Airway epithelial cell (primary cell): ENCODE measurements at places on chromosomes 7 and 10. TPM values are rescaled to one million over a fixed set of nuclear protein-coding genes. Genes with fewer than 3 reads are reported as not detected.

Gene C10orf105
- total RNA-seq, result 0.14 TPM in 1 of 2 replicates, not detected in the other

Gene HOXA6
- total RNA-seq, result not detected in 2 replicates

Gene PNLIPRP2
- total RNA-seq, result not detected in 2 replicates

Gene HOXA5
- not detected in 2 replicates for total RNA-seq

Gene OR2A7
- 2.5 and 2.7 TPM in 2 replicates for total RNA-seq

Gene CAV2
- total RNA-seq, result 197 and 208 TPM in 2 replicates

Gene FXYD4
- total RNA-seq, result not detected in 2 replicates

Gene ABLIM1
- 76.6 and 85.5 TPM in 2 replicates for total RNA-seq

Gene OR2A42
- total RNA-seq, result not detected in 2 replicates

Gene ARL4A
- 29.5 and 33.4 TPM in 2 replicates for total RNA-seq

Gene BTBD16
- total RNA-seq, result 0.14 and 0.42 TPM in 2 replicates

Gene CALHM2
- total RNA-seq, result 0.79 and 1.7 TPM in 2 replicates

Gene FAM25A
- 20.3 and 29.8 TPM in 2 replicates for total RNA-seq

Gene TDRD1
- 0.23 and 0.28 TPM in 2 replicates for total RNA-seq

Gene ZNF365
- total RNA-seq, result 0.14 and 0.42 TPM in 2 replicates

Gene CHPF2
- 39.0 and 40.6 TPM in 2 replicates for total RNA-seq

Gene SLC25A40
- 7.5 and 13.1 TPM in 2 replicates for total RNA-seq

Gene EN2
- total RNA-seq, result not detected in 2 replicates

Gene CYP2C19
- 0.14 TPM in 1 of 2 replicates, not detected in the other for total RNA-seq

Gene CYTH3
- 12.3 and 15.4 TPM in 2 replicates for total RNA-seq

Gene CRHR2
- total RNA-seq, result not detected in 2 replicates

Gene DOCK4
- total RNA-seq, result 5.2 and 5.5 TPM in 2 replicates

Gene CUBN
- under 0.01 and 0.88 TPM in 2 replicates for total RNA-seq

Gene POLR2J2
- total RNA-seq, result 0.19 and 4.0 TPM in 2 replicates

Gene MRM2
- 20.9 and 27.9 TPM in 2 replicates for total RNA-seq

Gene MRC1
- total RNA-seq, result not detected in 2 replicates

Gene AKR1D1
- total RNA-seq, result not detected in 2 replicates

Gene PAX2
- not detected in 2 replicates for total RNA-seq

Gene SNX10
- 1.6 and 1.9 TPM in 2 replicates for total RNA-seq

Gene FGFBP3
- 0.42 and 0.49 TPM in 2 replicates for total RNA-seq

Gene CH25H
- total RNA-seq, result 0.33 TPM in 1 of 2 replicates, not detected in the other

Gene TSPAN12
- total RNA-seq, result 2.5 and 2.9 TPM in 2 replicates

Gene SAMD9L
- 0.19 and 0.85 TPM in 2 replicates for total RNA-seq
